ENCODE measurements at places on chromosomes 1 and 21.

DNA sequence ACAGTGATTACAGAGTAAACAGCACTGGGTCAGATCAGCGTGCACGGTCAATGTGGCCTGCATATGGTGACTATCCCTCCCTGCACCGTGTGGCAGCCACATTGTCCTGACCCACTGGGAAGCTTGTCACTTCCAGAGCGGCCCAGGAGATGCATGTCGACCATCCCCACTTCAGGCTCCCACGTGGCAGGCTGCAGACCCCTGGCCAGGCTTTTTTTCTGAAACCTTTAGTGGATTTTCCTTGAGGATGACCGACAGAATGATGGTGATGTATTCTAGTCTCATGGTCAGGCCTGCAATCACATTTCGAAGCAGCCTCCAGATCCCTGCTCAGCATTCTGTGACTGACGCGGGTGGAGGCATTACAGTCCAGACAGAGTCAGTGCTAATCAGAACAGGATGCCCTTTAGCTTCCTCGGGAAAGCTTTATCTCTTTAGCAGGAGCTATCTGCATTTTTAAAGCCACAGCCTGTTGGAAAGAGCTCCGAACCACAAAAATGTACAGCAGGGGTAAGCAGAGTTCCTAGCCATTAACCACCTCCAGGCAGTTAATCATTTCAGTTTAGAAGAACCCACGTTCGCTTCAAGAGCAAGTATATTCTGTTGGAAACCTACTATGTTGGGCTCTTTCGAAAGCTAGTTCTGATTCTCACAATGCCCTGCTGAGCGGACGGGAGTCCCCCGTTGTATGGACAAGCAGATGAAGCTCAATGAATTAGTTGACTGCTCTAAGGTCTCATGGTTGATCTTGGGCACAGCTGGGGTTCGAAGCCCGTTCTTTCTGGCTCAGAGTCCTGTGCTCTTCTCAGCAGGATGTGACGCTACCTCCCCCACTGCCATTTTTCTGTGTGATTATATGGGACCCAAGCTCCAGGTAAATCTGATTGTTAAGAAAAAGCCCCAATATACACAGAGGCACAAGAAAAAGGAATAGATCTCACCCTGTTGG lies 56.5 kb downstream of the IRF2BP2 start:
- DNase-seq, result no peak

GRCh38 chr1:200242110-200243041 lies 167.5 kb downstream of the ZNF281 start:
- DNase-seq, result peak; percentile 29

DNA sequence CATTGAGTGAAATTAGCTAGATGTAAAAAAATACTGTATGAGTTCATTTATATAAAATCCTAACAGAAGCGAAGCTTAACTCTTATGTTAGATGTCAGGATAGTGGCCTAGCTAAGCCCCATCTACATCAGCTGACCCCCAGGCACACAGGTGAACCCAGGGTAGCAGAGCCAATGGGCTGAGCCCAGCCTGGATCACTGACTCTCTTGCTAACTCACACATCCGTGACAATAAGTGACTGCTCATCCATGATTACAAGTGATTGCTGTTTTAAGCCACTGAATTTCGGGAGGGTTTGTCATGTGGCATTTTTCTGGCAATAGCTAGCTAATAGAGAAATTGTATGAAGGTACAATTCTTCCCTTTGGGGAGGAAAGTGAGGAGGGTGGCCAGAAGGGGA lies 55.2 kb upstream of the COG2 start:
- DNase-seq, result no peak

DNA sequence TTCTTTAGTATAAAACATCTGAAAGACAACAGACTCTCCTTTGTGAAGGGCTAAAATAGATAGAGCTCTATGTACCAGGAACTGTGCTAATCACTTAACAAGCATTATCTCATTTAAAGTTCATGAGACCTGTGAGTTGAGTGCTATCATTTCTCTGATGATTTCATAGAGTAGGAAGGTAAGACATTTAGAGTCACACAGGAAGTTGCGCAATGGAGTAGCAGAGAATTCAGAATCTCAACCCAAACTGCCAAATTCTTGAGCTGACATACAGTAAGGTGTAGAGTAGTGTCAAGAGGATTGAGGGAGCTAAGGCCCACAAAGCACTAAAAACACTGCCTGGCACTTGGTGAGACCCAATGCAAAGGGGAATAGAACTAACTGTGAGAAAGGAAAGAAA lies 384.3 kb downstream of the NTNG1 start:
- DNase-seq, result no peak

DNA sequence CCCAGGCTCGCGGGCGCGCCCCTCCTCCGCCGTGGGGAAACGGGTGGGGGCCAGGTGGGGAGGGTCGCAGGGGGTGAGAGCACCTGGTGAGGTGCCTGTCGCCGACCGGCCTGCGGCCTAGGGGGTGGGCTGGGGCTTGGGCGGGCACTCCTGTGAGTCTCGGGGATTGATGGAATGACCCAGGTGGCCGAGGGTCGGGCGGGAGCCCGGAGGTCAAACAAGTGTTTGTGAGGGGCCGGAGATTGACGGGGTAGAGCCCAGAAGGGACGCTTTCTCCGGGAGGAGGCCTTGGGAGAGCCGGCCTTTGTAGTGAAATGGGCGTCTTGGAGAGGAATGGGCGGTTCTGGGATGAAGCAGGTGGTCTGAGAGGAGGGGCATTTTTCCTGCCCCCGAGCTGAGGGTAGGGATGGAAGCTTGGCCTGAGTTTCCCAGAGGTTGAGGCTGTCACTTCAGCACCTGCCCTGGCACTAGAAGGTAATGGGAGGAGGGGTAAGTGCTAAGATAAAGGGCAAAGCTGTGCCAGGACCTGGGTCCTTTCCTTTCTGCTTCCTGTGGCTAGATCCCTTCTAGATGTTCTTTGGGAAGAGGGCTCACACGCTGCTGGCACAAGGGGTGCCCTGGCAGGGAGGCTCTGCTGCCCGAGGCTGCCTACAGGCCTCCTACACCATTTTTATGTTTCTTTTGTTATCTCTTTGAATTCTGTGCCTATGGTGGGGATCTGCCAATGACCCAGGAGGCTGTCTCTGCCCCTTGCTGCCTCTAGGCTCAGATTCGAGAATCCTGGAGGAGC lies 56.1 kb downstream of the NDUFS5 start:
- no peak for DNase-seq

- no peak for DNase-seq
These were observed 1583.3 kb downstream of the MRPL39 start for GRCh38 chr21:24023936-24024335.

GRCh38 chr1:37040261-37040660 lies 5.9 kb upstream of the GRIK3 start:
- peak; percentile 73 for DNase-seq

GRCh38 chr1:224298346-224299330 lies 31.3 kb downstream of the NVL start:
- DNase-seq, result no peak

DNA sequence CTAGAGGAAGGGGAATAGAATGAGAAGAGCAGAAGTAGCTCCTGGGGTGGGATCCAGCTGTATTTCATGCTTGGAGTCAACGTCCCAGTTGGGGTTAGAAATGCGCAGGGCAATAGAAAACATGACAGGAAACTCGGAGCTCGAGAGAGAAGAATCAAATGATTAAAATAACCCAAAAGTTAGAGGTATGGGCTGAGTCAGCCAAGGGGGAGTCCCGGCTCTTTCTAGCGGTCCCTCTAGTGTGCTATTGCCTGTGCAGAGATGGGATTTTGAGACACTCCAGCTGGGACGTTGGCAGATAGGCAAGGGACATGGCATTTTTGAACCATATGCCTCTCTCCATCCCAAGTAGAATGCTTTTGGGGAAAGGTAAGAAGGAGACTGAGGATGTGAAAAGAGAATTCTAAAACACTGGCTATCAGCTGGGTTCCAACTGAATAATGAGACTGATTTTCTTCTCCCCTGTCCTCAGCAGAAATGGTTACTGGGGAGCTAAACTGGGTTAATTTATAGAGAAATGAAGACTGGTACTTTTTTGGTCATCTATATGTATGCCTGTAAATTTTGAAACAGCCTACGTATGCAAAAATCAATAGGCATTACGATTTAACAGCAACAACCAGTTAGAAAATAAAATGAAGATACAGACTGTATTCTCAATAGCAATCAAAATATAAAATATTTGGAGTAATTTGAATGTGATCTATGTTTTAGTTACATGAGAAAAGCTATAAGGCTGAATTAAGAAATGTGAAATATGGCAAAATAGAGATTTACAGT lies 7.0 kb upstream of the VPS26C start:
- DNase-seq, result no peak

DNA sequence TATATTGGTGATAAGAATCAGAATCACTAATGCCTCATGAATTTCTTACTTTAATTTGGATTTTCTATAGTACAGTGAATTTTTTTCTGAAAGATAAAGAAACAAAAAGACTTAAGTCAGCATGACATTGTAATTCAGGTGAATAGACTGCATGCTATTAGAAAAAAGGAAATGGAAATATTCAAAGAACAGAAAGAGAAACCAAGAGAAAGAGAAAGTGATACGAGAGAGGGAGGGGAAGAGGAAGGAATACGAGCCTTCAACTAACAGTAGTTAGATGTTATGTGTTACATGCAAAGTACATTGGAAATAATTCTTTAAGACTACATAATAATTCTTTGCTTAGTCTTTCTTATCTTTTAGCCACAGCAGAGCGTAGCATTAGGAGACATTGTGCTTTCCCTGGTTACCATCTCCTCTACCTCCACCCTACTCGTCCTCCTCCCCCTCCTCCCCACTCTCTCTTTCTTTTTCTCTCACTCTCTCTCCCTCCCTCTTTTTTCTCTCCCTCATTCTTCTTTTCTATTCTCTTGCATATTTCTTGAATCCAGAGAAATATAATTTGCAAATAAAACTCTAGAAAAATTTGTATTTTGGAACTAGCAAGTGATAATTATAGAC lies 46.4 kb upstream of the ADGRL4 start:
- DNase-seq, result no peak

- no peak for DNase-seq
These were observed 11.2 kb upstream of the SLAMF9 start for GRCh38 chr1:159965263-159965662.

GRCh38 chr21:45248301-45248892 lies 39.3 kb downstream of the POFUT2 start:
- DNase-seq, result no peak

- no peak for DNase-seq
These were observed 1.0 kb downstream of the SLC35D1 start for GRCh38 chr1:67052741-67053534.

GRCh38 chr1:245153552-245154428 lies 995 bp upstream of the KIF26B start:
- DNase-seq, result no peak

DNA sequence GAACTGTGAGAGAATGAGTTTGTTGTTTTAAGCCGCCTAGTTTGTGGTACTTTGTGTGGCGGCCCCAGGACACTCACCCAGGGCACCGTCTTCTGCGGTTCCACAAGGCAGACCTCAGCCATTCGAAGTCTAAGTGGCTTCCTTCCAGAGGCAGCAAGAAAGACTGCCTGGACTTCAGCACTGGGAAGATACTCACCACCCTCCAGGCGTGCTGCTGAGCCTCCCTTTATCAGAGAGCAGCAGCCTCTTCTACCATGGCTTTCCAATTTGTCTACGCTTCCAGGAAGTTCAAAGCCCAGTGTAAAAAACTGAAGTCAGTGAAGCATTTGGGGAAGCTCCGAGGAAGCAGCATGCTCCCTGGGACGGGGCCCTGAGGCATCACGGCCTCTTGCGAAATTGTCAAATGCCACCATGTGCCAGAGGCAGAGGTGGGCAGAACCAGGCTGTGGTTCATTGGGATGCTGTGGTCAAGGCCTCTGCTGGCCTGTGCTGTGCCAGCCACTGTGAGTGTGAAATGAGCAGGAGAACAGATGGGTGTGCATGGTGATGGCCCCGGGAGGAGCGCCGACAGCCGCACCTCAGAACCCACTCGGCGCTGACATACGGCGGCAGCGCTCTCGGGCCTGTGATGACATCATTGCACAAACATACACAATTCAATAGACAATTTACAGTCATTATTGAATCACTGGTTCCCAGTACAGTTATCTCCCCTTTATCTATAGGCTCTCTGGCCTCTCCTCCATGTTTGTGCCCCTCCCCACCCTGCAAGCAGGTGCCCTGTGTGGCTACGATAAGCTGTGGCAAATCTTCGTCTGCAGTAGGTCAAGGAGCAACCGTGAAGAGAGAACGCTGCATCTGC lies 110.4 kb downstream of the PDE9A start:
- DNase-seq, result no peak

GRCh38 chr1:202713110-202713509 lies 2.9 kb upstream of the SYT2 start:
- no peak for DNase-seq

DNA sequence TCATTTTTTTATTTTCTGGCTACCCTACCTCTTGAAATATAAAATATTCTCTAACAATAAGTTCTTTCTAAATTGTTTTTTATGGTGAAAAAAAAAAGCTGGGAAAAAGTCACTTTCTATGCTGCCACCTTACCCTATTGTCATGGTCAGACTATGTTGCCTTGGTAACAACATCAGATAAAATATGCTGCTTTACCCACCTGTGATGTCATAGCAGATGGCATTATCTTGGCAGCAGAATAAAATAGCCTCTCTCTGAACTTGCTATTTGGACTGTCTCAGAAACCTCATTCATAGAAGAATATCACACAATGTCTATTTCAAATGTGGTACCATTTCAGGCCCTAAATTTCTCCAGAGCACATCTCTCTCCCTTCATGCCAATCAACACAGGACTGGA lies 69.6 kb upstream of the SGIP1 start:
- DNase-seq, result no peak

GRCh38 chr1:6454856-6455751 lies 10.9 kb downstream of the TNFRSF25 start:
- no peak for DNase-seq

Measured in NCI-H187 (cell line).